AG09319 (cell line): ENCODE measurements at places on chromosomes 11 and 22.

DNA sequence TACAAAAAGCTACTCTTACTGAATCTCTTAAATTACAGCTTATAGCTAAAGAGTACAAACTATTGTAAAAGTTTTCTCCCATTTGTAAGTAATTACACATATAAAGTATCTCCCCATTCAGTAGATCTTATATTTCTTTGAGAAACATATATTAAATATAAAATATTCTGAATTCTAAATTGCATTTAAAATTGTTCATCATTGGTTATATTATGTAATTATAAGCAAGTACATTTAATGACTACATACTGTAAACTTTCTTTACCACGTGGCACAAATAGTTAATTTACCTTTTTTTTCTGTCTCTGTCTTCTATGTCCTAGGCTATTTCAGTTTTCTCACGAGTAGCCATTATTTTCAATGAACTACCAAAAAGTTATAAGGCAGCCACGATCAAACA, 101.2 kb upstream of the SERPIND1 start:
- DNase-seq, result no peak

DNA sequence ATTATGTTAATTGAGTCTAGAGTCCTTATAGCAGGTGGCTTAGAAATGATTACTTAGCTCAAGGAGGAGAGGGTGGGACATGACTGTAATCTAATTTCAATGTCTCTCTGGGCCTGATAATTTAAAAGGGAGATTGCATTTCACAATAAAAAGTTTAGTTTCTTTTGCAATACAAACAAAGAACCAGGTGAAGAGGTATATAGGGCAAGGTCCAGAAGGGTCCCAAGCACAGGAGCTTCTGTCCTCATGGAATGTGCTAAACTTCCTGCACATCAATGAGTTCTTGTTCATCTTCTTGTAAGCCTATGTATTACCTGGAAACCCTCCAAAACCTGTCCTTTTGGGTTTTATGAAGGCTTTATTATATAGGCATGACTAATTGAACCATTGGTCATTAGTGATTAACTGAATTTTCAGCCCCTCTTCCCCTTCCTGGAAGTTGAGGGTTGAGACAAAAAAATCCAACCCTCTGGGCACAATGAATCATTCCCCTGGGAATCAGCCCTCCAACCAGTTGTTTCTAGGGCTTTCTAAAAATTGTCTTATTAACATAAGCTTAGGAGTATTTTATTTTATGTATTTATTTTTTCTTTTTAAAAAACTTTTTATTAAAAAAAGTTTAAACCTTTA, 37.6 kb downstream of the MS4A2 start:
- DNase-seq, result no peak

DNA sequence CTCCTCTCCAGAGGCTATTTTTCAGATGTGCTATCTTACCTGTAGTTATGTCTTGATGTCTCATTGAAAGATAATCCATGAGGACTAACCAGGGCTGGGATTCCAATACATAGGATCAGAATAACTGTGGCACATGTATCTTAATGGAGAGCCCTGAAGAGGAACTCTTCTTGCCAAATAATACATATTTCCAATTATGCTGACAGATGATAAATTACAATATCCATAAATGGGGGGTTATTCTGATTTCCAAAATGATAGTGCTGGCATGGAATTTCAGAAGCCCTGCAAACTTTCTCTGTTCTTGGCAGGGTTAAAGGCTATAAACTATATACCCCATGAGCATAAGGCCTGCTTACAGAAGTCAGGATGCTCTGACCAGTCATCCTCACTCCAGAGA, 154.2 kb downstream of the ATG16L2 start:
- DNase-seq, result no peak

GRCh38 chr22:28629420-28630176, 50.0 kb downstream of the TTC28 start:
- DNase-seq, result no peak

DNA sequence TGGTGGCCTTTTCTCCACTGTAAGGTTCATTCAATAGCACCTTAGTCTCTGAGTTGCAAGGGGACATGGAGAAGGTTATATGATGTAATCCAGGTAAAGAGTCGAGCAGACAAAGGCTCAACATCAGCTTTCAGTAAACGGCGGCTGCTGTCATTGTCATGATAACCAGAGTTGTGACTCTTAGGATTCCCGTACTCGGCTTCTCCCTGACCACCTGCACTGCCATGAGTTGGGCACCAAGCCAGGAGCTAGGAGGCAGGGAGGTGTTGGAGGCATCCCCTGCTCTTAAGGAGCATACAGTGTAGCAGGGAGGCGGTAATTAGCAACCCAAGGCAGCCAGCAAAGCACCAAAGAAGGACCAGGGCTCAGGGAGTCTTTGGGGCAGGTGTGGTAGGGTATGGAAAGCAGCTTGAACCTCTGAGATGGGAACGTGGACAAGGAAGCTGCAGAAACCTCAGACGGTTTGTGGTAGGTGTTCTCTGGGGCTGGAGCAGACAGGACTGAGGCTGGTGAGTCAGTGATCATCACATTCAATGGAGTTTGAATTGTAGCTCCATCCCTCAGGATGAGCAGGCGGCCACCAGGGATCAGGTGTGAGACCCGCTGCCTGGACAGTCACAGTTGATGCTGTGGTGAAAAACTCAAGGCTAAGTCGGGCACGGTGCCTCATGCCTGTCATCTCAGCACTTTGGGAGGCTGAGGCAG, 31.7 kb downstream of the LIF start:
- DNase-seq, result no peak

DNA sequence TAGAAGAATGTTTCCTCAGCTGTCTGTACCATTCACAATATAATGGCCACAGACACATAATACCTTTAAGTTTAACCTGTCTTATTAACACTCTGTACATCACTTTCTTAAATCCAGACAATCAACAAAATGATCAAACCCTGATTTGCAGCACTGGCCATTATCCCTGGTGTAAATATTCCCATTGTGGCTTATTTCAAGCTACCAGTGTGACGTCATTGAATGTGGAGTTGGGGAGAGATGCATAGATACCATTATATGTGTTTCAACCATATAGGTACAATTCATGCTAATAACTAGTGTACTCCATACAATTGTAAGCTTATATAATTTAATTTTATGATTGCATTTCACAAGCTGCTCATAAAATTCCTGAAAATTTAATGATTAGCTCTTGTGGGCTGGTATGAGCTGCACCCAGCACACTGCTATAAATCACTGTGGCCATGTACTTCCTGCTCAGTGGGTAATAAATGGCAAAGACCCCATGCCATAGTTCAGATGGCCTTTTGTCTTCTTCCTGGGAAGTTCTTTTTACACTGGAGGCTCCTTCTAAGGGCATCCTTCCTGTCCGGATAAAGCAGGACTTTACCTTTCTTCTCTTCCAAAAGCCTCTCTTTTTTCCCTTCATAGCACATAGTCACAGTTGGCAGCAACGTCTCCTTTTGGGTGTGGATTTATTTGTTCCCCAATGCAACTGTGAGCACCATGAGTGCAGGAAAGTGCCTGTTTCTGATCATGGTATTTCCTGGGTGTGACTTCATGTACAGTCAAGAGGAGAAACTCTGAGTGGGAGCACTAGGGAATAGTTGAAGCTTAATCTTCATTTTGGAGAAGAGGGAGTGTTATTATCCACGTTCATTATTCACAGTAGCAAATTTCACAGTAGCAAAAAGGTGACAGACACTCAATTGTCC, 87.8 kb downstream of the MIAT start:
- no peak for DNase-seq

DNA sequence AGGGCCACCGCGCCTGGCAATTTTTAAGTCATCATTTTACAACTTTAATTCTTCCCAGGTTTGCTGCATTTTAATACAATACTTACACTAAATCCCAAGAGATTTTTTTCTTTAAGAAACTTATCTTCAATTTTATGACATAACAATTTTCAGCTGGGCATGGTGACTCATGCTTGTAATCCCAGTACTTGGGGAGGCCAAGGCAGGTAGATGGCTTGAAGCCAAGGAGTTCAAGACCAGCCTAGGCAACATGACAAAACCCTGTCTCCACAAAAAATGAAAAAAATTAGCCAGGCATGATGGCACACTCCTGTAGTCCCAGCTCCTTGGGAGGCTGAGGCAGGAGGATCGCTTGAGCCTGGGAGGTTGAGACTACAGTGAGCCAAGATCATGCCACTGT, 38.8 kb downstream of the CLDN25 start:
- DNase-seq, result no peak

- no peak for DNase-seq
These were observed 95.7 kb downstream of the TEAD1 start for GRCh38 chr11:12769834-12770345.

- DNase-seq, result no peak
These were observed 9.9 kb upstream of the SLC37A2 start for GRCh38 chr11:125053167-125053566.

- DNase-seq, result no peak
These were observed 49.2 kb upstream of the KCNQ1OT1 start for GRCh38 chr11:2748814-2749554.

- no peak for DNase-seq
These were observed 77.5 kb downstream of the KCNJ1 start for GRCh38 chr11:128789497-128790150.

DNA sequence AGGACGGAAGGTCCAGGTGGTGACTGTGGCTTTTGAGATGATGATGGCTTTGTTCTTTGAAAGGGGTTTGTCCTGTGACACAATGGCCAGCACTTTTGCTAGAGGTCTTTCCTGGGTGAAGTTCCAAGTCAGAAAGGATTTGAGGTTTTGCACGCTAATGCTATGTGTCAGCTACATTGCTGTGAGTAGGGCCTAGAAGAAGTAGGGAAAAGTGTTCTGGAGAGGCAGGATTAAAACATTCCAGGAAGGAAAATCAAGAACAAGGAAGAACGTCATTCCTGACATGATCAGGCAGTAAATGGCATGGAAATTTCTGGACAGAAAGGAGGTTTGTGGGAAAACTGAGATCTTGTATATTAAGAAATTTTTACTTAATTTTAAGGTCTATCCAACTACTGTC, 290.7 kb downstream of the NTM start:
- DNase-seq, result no peak

DNA sequence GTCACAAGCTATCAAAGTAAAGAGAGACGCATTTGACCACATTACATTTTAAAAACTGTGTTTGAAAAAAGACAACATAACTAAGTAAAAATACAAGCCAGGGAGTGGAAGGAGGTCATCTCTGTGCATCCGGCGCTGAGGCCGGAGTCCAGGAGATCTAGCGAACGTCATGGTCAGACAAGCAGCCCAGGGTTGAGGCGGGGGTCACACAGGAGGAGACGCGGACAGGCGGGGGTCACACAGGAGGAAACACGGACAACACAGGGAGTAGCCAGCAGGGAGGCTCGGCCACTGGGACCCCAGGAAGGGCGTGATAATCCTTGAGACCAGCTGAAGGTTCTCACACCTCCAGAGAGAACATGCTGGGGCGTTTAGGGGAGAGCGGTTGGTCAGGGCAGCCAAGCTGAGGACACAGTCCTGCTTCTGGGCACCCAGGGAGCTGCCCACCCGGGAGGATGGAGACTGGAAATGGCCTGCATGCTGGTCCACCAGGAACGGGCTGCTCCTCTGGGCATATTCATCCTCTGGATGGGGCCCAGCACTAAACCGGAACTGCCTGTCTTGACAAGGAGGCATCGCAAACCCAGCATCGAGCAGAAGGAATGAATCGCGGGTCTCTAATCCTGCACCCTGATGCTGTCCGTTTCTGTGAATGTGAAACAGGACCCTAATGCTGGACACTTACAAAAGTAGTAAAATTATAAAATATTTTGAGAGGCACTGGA, 40.9 kb upstream of the MUC5AC start:
- no peak for DNase-seq
